AG04449 (cell line): ENCODE measurements at places on chromosomes 3 and 15.

- DNase-seq, result no peak
Measured at GRCh38 chr3:78889348-78889747, 878.5 kb downstream of the ROBO1 start.

GRCh38 chr15:45131510-45131909 lies 1.7 kb downstream of the DUOX1 start:
- DNase-seq, result no peak

DNA sequence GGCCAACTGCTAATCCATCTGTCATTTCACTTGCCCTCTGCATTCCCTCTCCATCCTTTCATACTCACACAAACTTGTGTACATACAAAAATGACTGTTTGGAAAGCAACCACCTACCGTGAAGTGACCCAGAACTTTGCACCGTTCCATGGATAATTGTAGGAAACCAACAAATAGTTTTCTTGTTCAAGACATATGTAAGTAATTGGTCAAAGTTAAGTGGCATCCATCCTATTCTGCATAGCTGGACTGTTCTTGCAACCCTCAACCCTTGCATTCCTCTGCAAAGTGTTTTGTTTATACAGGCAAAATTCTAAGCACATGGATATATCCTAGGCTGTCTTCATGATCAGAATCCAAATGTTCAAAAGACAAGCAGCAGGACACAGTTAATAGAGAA lies 592.5 kb downstream of the MECOM start:
- DNase-seq, result peak; percentile 74

- no peak for DNase-seq
Measured at GRCh38 chr3:65314269-65314668, 626.5 kb upstream of the ADAMTS9 start.

GRCh38 chr15:75056036-75056435 lies 32.6 kb downstream of the PPCDC start:
- no peak for DNase-seq

GRCh38 chr3:51380601-51381332 lies 4.3 kb upstream of the MANF start:
- no peak for DNase-seq

GRCh38 chr3:55692957-55693558 lies 206.0 kb upstream of the WNT5A start:
- peak; percentile 5 for DNase-seq

GRCh38 chr15:88428805-88429605 lies 38.2 kb downstream of the MRPL46 start:
- DNase-seq, result no peak

GRCh38 chr3:58713715-58714401 lies 47.3 kb upstream of the FAM3D start:
- no peak for DNase-seq
